ENCODE measurements at places on chromosomes 12 and 14.

DNA sequence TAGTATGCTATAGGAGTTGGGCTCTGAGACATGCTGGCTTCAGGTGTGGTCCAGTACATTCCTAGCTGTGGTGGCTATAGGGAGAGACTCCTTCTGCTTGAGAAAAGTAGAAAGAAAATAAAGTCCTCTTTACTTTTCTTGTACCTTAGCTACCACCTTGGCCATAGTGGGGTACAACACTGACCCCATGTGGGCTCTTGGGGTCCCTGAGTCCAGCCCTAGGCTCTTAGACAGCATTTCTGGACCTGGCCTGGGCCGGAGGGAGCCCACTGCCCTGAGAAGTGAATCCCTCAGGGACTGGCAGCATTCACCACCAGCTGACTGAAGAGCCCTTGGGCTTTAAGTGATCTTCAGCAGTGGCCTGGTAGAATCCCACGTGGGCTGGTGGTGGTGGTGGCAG is 143.1 kb downstream of the SYT10 start:
- no peak for DNase-seq

DNA sequence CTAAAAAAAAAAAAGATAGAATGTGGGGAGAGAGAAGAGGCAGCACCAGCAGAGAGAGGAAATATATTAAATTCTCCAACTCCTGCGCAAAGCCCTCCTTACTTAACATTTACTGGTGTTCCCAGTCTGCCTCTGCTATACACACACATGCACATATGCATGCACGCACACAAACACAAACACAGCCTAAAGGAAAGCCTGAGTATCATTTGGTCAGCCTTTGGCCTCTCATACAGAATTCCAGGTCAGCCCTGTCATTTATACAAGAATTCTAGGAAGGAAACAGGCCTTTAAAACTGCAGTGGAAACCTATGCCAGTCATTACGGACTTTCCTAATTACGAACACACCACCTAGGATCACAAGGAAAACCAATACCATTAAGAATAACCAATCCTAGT is 269.4 kb downstream of the ITPR2 start:
- no peak for DNase-seq

- no peak for DNase-seq
Observed at GRCh38 chr12:81718616-81719015, 40.5 kb downstream of the PPFIA2 start.

GRCh38 chr14:81682134-81682533 is 148.5 kb upstream of the SEL1L start:
- no peak for DNase-seq

- no peak for DNase-seq
Observed at GRCh38 chr14:77240336-77240915, 30.6 kb downstream of the NGB start.

DNA sequence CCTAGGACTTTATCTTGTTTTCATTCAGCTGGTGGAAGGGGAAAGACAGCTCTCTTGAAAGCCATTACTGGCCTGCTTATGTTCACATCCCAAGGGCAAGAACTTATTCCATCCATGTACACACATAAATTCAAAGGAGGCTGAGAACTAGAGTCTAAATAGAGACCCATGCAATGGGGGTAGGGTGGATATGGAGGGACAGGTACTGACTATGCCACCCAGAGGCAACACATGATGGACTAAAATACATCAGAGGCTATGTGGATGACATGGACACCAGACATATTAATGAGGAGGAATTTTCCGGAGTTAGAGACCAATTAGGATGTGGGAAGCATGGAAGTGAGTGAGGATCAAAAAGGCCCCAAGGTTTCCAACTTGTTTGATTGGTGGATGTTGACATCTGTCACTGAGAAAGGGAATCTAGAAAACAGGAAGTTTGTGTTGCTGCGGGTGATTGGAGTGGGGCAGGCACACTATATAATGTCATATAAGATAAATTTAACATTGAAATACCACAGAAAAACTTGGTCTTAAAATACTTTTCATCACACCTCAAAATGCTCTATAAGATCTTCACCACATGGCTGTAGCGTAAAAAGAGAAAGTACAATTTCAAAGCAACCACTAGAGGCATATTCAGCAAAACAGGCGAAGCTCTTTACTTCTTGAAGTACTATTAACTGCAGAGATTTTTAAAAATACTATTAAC is 130.4 kb downstream of the GRIP1 start:
- DNase-seq = no peak

DNA sequence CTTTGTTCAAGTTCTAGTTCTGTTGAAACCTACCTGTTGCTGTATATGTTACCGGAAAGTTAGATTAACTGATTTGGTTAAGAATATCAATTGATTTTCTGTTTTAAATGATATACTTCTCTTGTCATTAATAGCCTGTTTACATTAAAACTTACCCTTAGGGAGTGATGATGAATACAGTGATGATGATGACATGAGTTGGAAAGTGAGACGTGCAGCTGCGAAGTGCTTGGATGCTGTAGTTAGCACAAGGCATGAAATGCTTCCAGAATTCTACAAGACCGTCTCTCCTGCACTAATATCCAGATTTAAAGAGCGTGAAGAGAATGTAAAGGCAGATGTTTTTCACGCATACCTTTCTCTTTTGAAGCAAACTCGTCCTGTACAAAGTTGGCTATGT is 33.0 kb downstream of the CAND1 start:
- no peak for DNase-seq

GRCh38 chr12:45425426-45425825 is 209.5 kb downstream of the ANO6 start:
- no peak for DNase-seq

DNA sequence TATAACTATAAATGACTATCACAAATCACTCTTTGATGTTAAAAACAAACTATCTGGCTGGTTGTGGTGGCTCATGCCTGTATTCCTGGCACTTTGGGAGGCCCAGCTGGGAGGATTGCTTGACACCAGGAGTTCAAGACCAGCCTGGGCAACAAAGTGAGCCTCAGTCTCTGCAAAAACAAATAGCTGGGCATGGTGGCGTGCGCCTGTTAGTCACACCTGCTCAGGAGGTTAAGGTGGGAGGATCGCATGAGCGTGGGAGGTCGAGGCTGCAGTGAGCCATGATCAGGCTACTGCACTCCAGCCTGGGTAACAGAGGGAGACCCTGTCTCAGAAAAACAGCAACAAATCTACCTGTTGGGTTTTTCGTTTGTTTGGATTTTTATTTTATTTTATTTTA is 5.4 kb downstream of the TXNRD1 start:
- DNase-seq = no peak

DNA sequence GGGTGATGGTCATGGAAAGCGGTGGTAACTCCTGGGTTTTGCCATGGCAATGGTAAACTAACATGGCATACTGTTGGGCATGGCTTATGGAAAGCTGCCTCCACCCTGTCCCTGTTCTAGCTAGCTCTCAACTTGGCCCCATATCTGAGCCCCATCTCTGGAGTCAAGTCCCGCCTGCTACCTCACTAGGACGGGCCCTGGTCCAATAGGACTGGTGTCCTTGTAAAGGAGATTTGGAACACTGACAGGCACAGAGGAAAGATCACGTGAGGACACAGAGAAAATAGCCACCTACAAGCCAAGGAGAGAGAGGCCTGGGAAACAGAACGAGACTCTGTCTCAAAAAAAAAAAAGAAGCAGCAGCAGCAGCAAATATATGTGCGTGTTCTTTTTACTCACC is 59.8 kb downstream of the RNFT2 start:
- no peak for DNase-seq

- DNase-seq = no peak
Observed at GRCh38 chr12:3154006-3154405, 76.8 kb downstream of the TSPAN9 start.

DNA sequence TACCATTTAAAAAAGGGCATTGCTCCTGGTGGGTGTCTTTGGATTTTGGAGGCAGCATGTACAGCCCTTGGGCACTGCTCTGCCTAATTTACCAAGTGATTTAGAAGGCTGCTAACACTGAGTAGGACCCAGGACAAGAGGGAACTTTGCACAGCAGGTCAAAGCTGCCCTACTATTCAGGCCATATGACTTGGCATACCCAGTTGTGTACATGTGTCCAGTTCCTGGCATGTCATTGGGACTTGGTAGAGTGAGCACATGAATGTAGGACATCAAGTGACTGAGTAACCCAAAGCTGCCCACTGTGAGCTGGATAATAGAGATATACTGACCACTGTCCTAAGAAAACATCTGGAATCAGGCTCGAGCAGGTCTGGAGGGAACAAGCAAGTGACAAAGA is 15.7 kb downstream of the CDKL1 start:
- DNase-seq = no peak

DNA sequence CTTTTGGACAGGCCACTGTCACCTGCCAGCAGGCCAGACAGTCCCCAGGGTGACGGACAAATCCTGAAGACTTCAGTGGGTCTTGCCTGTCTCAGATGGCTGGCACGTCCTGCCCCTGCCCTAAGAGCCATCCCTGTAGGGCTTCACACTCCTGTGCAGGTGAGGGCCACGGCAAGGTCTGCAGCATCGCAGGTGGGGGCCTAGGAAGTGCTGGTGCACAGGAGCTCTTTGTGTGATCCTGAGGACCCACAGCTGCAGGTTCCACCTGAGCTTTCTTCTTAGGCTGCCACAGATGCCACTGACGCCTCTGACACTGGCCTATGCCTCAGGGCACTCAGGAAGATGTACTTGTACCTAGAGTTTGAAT is 108.5 kb upstream of the FKBP4 start:
- DNase-seq = no peak

- no peak for DNase-seq
Observed at GRCh38 chr14:54946500-54946899, 43.9 kb upstream of the GCH1 start.

DNA sequence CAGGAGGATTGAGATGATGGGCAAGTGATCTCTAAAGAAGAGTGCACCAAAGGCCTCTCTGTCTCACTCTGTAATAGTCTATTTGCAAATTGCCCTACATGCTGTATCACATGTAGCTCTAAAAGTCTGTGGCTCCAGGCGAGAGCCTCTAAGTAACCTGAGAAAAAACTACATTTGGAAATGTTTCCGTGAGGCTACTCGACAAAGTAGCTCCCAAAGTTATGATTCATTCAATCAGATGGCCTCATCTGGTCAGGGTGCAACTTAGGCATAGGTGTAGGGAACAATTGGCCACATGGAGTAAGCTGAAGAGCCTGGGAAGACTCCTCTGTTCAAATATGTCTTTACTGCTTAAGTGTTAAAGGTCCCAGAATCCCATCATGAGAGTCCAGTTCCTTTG is 155.4 kb upstream of the PLEKHG7 start:
- DNase-seq = no peak

DNA sequence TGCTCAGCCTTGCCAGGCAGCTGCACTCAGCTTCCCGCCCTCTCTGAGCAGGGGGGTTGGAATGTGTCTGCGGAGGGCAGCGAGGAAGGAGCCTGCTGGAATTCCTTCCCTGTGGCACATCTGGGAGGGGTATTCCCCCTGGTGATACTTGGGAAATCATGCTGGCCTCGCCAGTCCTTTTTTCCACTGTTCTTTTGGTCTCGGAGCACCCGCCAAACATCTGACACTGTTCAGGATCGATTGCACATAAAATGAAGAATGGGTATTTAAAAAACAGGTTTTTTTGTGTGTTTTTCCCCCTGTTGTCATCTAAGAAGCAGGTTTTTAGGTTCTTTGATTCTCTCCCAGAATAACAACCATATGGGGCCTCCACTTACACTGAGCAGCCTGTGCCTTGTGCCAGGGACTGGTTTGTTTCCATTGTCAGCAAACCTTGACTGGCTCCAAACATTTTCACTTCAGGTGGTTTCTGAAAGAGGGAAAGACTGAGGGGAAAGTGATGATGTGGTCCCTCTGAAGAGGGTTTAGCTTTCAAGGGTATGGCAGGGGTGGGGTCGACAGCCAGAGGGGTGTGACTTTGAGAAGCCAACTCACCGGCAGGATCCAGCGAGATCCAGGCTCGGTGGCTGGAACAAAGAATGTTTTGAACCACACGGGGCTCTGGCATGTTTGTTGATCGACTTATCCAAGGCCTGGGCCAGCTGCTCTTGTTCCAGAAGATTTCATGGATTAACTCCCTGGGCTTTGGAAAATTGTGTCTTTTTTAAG is 215.1 kb downstream of the CACNA1C start:
- no peak for DNase-seq

- no peak for DNase-seq
Observed at GRCh38 chr14:73026243-73026844, 562 bp downstream of the ZFYVE1 start.

- DNase-seq = peak; percentile 62
Observed at GRCh38 chr14:90398315-90398839, 1.5 kb downstream of the CALM1 start.

- no peak for DNase-seq
Observed at GRCh38 chr12:47980779-47981495, 17.5 kb downstream of the TMEM106C start.

DNA sequence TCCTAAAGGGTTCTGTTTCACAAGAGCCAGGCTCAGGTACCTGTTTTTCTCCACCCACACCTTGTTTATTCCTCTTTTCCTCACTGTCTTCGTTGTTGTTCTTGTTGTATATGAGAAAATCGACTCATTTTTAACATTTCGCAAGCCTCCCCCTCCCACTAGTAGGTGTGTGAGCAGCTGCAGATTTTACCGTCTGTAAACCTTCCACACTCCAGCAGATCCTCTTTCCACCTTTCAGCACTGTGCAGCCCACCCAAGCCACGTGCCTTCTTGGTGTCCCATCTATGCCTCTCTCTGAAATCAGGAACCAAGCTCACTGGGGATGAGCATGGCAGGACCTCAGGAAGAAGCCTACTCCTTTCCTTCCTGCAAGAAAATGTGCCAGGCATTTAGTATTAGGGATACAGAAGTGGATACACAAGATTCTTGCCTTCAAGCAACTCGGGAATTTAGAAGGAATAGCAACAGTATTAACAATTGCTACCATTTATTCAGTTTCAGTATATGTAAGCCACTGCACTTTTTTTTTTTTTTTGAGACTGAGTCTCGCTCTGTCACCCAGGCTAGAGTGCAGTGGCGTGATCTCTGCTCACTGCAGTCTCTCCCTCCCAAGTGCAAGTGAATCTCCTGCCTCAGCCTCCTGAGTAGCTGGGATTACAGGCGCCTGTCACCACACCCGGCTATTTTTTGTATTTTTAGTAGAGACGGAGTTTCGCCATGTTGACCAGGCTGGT is 113.6 kb downstream of the CHST11 start:
- no peak for DNase-seq

GRCh38 chr14:60092526-60092920 is 800 bp downstream of the PCNX4 start:
- peak; percentile 38 for DNase-seq

DNA sequence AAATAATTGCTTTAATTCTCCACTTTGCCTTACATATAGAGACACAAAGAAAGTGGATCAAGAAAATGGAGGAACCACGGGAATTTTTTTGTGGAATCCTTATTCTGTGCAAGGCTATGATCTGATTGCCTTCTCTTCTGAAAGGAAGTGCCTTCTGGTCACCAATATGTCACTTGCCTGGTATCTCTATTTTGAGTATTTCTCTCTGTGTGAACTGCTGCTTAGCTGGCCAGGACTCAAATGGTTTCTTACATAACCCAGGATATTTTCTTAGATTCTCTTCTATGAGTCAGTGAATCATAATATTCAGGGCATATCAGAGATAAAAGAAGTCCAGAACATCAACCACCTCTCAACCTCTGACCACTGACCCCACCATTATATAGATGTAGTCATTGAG is 156.1 kb downstream of the DIO2 start:
- DNase-seq = no peak
